Stimulated activated CD4-positive, alpha-beta T cell treated with anti-CD3 and anti-CD28 coated beads, Interleukin-2, amount 100 ng/mL, for 24 hours (primary cell): ENCODE measurements at places on chromosomes 3 and 15.

DNA sequence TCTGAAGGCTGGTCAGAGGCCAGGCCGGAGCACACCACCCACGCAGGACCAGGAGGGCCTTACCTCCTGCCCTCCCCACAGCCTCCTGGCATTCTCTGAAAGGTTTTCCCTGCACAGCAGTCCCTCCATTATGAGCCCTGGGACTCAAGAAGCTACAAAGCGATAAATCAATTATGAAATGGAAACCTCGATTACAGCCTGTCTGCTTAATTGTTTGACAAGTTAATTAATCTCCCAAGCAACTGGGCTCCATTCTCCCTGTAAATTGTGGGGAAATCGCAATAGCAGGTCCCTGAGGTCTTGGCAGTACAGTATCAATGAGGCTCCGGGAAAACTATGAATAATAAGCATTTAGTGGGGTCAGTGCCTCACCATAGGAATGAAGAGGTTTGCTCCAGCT, 683.5 kb downstream of the NTRK3 start:
- no peak for DNase-seq

- no peak for DNase-seq
Observed at GRCh38 chr3:39762537-39763070, 46.8 kb upstream of the MYRIP start.

GRCh38 chr3:186534113-186534669, 10.0 kb downstream of the CRYGS start:
- peak; percentile 48 for DNase-seq

DNA sequence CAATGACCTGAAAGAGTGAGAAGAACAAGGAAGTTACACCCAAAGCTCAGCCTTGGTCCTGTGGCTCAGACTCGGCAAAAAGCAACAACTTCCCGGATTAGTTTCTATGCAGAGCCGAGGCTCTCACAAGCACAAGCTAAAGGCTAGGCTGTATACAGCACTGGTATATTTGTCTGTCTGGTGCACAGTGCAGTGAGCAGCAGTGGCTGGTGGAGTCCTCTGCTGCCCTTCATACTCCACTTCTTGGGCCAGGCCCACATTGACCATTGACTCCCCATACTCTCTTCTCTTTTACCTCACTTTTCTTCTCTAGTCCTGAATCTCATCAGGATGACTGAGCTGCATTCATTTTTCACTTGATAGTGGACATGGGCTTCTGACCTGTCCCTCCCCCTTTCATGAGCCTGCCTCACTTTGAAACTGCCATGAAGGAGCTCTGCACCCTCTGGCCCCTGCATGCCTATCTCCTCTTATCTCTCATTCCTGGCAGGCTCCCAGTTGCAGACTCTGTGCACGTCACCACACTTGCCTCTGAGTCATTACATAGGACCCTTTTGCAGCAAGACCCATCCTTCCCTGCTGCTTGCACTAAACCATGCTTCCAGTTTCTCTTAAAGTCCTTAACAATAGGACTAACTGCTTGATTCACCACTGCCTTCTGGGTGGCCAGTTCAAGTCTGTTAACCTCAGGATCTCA, 379.3 kb downstream of the NTRK3 start:
- DNase-seq: no peak

GRCh38 chr15:41934843-41935242, 37.5 kb downstream of the EHD4 start:
- peak; percentile 72 for DNase-seq

- no peak for DNase-seq
Observed at GRCh38 chr3:150239766-150240165, 168.3 kb upstream of the TSC22D2 start.

GRCh38 chr3:177827511-177828207, 630.4 kb upstream of the TBL1XR1 start:
- DNase-seq: no peak

GRCh38 chr3:158420654-158421396, 150.2 kb upstream of the MLF1 start:
- no peak for DNase-seq
